Suppressor macrophage (primary cell): ENCODE measurements at places on chromosomes 11 and 22.

GRCh38 chr11:13315517-13316432 lies 38.2 kb downstream of the BMAL1 start:
- DNase-seq = no peak

- DNase-seq = no peak
These were observed at the start of gene GPR83 for GRCh38 chr11:94400839-94401772. TSS of gene GPR83 (minus strand) at chr11:94401419. CDS start at chr11:94401247, 172 bp downstream.

DNA sequence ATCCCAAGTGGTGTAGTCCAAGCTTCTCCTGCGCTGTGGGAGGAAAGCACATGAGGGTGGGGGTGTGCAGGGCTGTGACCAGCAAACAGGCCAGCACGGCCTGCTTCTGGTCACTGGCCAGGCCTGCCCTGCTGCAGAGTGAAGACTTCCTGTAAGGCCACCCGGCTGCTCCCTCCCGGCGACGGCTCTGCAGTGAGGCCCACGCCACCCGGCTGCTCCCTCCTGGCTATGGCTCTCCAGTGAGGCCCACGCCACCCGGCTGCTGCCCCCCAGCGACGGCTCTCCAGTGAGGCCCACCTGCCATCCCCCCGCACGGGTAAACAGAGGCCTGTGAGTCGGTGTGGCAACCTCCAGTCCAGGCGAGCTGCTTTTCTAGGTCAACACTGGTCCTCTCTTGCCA lies 31.4 kb upstream of the BRSK2 start:
- no peak for DNase-seq

- DNase-seq = no peak
These were observed 53.9 kb upstream of the TBCEL start for GRCh38 chr11:120969993-120970392.

GRCh38 chr11:34830648-34831047 lies 85.5 kb downstream of the APIP start:
- no peak for DNase-seq
